MG63 (cell line): ENCODE measurements at places on chromosomes 1 and 21. TPM values are rescaled to one million over a fixed set of nuclear protein-coding genes. Genes with fewer than 3 reads are reported as not detected.

DPT gene
- not detected in 2 replicates for total RNA-seq

TENT5C gene
- total RNA-seq: 6.2 and 6.4 TPM in 2 replicates

MAP10 gene
- 1.9 and 3.2 TPM in 2 replicates for total RNA-seq

HENMT1 gene
- 12.3 and 20.2 TPM in 2 replicates for total RNA-seq

TMCC2 gene
- total RNA-seq: 2.4 and 3.7 TPM in 2 replicates

ARHGAP29 gene
- total RNA-seq: 45.7 and 78.4 TPM in 2 replicates

RHD gene
- total RNA-seq: not detected in 2 replicates

AMIGO1 gene
- 0.20 and 1.3 TPM in 2 replicates for total RNA-seq

OR6N1 gene
- not detected in 2 replicates for total RNA-seq

CD53 gene
- not detected in 2 replicates for total RNA-seq

RPS6KA1 gene
- 10.1 and 10.2 TPM in 2 replicates for total RNA-seq

AGT gene
- not detected in 2 replicates for total RNA-seq

TBX19 gene
- 1.1 TPM in 1 of 2 replicates, not detected in the other for total RNA-seq

LRRC53 gene
- total RNA-seq: not detected in 2 replicates

MIXL1 gene
- total RNA-seq: not detected in 2 replicates

RORC gene
- total RNA-seq: 0.63 TPM in 1 of 2 replicates, not detected in the other

CYP4A11 gene
- total RNA-seq: not detected in 2 replicates

PFKFB2 gene
- total RNA-seq: 1.9 and 2.4 TPM in 2 replicates

GBP4 gene
- total RNA-seq: 0.07 and 1.1 TPM in 2 replicates

CD52 gene
- not detected in 2 replicates for total RNA-seq

CEPT1 gene
- total RNA-seq: 37.0 and 55.6 TPM in 2 replicates

HOOK1 gene
- total RNA-seq: 0.30 and 0.49 TPM in 2 replicates

VWA1 gene
- total RNA-seq: 0.59 and 6.2 TPM in 2 replicates

GIPC2 gene
- 0.10 TPM in 1 of 2 replicates, not detected in the other for total RNA-seq
